ENCODE measurements at places on chromosomes 11 and 22.
A peak's percentile ranks its signal among the peaks of the same experiment; 100 is the strongest.

- DNase-seq, result no peak
Measured at GRCh38 chr22:24231706-24232105, 13.2 kb downstream of the GGT5 start.

GRCh38 chr11:80593648-80594374 is 1153.0 kb upstream of the TENM4 start:
- no peak for DNase-seq

- peak; percentile 30 for DNase-seq
Measured at GRCh38 chr11:77590194-77590782, 535 bp downstream of the AQP11 start.

DNA sequence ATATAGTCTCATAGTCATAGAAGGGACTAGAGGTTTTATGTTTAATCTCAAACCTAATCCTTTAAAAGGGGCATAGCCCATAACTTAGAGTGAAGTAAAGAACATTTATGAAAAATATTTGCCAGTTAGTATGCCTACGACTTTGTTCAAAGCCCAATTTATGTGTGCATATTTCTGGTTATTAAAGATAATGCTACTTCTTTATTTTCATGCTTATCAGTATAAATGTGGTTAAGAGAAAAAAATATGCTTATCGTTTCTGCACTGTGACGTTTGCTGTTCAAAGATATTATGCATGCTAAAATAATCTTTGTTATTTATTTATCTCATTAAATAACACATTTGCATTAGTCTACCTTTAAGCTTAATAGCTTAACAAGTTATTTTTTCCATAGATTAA is 343.9 kb downstream of the DYNC2H1 start:
- DNase-seq, result no peak

DNA sequence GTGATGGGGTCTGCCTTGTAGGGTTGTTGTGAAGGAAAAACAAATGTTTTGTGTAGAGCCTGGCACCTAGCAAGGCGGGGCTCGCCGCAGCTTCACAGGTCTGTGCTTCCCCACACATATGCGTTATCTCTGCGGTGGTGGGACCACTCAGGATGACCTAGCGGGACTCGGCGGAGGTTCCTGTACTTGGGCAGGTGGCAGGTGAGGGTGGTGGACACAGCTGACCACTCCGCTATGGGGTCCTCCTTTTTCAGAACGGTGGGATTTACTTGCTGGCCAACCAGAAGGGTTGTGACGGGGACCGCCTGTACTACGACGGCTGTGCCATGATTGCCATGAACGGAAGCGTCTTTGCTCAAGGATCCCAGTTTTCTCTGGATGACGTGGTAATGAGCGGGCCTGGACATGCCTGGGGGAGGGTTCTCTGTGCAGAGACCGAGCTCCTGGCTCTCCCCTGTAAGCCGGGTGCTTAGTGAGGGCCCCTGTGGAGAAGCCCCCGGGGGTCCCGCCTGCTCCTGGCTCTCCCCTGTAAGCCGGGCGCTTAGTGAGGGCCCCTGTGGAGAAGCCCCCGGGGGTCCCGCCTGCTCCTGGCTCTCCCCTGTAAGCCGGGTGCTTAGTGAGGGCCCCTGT is 21.3 kb downstream of the NADSYN1 start:
- DNase-seq, result no peak

- DNase-seq, result no peak
Measured at GRCh38 chr11:129307162-129307561, 68.5 kb upstream of the BARX2 start.

DNA sequence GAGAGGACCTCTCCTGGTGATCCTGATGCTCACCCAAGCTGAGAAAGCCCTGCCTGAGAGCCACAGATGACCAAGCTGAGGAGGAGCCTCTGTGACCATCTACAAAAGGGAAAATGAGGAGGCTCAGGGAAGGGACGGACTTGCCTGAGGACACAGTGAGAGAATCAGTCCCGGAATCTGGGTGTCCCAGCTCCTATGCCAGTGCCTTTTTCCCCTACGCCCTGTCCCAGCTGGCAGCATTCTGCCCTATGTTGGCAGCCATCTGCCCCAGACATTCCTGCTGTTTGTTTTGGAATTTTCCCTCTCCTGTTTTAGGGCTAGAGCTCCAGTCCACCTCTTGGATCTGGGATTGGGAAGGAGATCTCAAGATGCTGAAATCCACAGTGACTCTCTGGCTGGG is 54.6 kb downstream of the C11orf58 start:
- no peak for DNase-seq

- no peak for DNase-seq
Measured at GRCh38 chr11:72333661-72334060, 89.7 kb upstream of the PHOX2A start.

- DNase-seq, result no peak
Measured at GRCh38 chr11:104784684-104785460, 113.4 kb downstream of the CASP12 start.

- peak; percentile 83 for DNase-seq
Measured at GRCh38 chr22:25153961-25154666, 45.5 kb upstream of the CRYBB3 start.

GRCh38 chr11:116687458-116688201 is 85.2 kb downstream of the BUD13 start:
- DNase-seq, result no peak

GRCh38 chr11:44742508-44743246 is 15.9 kb downstream of the TSPAN18 start:
- DNase-seq, result no peak

GRCh38 chr11:106086850-106087249 is 9.4 kb downstream of the AASDHPPT start:
- DNase-seq, result no peak

DNA sequence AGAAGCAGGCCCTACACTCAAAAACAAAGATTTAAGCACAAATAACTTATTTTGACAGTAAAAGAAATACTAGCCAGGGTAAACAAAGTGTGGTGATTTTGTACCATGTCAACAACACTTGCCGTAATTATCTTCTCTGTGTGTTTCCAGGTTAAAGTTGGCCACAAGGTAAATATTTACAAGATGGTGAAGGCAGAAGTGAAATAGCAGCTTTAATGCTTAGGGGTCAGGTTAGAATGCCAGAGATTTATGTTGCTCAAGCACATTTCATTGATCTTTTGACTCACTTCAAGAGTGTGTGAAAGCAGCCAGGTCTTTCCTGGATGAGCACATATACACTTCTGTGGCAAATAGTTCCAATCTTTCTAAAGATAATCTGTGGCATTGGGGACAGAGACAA is 270.2 kb upstream of the LUZP2 start:
- peak; percentile 7 for DNase-seq

DNA sequence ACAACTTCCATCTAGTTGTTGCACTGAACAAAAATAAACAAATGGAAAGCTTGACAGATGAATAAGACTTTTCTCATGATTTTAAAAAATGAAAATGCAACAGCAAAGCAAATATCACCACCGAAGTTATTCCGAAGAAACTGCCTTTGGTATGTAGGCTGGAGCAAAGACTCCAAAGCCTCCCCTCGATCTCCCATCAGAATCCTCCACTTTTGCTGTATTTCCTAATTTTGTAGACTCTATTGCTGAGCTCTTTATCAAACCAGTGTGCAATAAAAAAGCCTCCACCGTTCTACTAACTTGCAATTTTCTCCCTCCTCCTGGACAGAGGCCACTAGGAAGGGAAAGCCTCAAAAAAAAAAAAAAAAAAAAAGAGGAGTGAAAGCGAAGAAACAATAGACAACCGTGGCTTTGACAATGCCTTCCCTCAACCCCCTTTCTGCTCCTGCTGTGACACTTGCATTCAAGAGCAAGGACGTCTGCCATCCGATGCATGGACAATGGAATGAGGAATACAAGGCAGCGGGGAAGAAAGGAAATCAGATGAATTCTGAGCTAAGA is 190.9 kb upstream of the BLID start:
- no peak for DNase-seq

GRCh38 chr11:65613091-65613928 is 711 bp downstream of the MAP3K11 start:
- no peak for DNase-seq

GRCh38 chr11:29135504-29135903 is 881.3 kb downstream of the KCNA4 start:
- no peak for DNase-seq

DNA sequence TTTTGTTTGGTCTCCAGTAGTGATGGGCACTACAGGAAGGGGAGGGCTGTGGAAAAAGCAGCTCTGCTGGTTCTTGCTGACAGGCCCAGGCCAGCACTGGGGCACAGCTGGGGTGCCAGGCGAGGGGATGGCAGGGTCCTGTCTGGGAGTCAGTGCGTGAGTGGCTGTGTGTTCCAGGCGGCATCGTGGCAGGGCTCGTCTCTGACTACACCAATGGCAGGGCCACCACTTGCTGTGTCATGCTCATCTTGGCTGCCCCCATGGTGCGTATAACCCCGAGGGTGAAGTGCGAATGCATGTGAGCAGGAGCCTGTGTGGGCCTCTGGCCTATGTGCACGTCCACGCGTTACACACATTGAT is 20.9 kb downstream of the SLC37A2 start:
- no peak for DNase-seq

DNA sequence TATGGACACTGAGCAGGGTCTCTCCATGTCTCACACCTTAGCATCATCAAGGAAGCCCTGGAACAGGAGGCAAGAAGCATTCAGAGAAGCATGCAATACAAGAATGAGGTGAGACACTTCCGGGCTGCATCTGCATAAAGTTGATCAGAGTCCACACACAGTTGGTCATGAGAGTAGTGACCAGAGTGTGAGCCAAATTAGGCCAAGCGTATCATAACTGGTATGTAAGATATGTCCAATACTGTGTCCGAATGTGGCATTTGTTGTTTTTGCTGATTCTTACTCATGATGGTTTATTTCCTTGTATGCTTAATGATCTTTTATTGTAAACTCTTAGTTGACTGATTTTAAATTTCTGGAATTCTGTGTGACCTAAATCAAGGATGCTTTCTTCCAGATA is 315.7 kb downstream of the INSC start:
- no peak for DNase-seq

GRCh38 chr22:49404020-49404419 is 423.7 kb downstream of the BRD1 start:
- no peak for DNase-seq

DNA sequence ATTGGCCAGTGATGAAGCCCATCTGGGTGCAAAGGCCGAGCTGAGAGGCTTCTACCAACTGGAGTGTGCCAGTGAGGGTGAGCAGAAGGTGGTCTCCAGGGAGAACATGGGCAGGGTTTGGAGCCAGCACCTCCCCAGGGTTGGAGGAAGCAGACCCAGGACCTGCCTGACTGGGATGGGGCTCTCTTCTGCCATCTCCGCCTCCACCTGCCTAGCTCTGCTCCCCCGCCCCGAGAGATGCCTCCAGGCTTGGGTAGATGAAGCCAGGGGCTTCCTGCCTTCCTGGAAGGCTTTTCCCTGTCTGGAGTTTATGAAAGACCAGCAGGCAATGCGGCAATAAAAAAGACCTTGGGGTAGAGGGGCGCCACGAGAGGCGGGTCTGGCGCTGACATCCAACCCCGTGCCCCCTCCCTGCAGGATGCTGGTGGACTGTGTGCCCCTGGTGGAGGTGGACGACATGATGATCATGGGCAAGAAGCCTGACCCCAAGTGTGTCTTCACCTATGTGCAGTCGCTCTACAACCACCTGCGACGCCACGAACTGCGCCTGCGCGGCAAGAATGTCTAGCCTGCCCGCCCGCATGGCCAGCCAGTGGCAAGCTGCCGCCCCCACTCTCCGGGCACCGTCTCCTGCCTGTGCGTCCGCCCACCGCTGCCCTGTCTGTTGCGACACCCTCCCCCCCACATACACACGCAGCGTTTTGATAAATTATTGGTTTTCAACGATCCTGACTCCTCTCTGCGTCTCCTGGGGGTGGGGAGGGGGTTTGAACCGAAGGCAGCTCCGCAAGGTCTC is 3.3 kb downstream of the SELENOM start:
- DNase-seq, result no peak

DNA sequence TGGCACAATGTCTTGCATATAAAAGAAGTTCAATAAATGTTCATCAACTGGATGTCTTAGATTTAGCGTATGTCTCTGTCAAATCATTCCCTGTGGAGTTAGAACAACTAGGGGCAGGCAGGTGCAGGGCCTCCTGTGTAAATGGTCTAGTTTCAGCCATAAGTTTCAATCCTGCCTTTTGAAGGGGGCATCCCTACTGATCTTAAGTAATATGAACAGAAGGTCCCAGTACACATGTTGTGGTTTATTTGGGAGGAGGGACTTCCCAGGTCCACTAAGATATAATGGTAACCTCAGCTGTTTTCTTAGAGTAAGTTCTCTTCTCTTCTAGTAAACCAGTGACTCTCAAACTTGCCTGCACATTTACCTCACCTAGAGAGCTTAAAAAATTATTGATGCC is 19.8 kb downstream of the TTC12 start:
- no peak for DNase-seq

GRCh38 chr22:32700191-32700882 is 101.2 kb upstream of the TIMP3 start:
- no peak for DNase-seq

DNA sequence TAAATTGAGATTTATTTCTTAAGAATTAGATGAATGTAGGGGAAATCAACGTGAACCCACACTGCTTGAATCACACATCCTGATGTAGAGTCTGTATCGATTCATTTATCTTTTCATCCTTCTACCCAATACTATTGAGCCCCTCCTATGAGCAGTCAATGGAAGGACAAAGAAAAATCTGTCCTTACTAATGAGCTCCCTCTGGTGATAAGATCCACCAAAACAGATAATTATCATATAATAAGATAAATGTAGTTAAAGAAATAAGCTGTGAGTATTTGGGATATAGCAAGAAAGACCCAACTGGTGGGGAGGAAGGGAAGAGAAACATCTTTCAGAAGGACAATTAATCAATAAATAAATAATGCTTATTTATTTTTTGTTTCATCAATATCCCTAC is 385.1 kb upstream of the CCDC90B start:
- DNase-seq, result no peak

- DNase-seq, result no peak
Measured at GRCh38 chr11:121574801-121575200, 122.0 kb upstream of the SORL1-AS1 start.

DNA sequence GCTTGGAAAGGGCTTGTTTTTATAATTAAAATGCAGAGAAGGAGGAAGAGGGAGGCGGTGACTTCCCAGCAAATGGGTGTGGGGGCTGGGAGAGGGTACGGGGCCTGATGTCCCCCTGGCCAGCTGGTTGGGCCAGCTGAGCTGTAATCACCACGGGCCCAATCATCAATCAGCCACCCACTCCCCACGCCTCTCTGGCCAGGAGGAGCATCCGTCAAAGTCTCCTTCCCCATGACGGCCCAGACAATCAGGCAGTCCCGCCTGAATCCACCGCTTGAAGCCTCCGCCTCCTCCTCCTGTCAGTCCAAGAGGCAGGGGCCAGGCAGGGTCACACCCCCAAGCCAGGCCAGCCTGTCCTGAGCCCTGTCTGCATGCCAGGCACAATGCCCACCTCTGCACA is 13.3 kb upstream of the CABP7 start:
- no peak for DNase-seq

- no peak for DNase-seq
Measured at GRCh38 chr22:24592058-24592850, 619 bp downstream of the LRRC75B start.

DNA sequence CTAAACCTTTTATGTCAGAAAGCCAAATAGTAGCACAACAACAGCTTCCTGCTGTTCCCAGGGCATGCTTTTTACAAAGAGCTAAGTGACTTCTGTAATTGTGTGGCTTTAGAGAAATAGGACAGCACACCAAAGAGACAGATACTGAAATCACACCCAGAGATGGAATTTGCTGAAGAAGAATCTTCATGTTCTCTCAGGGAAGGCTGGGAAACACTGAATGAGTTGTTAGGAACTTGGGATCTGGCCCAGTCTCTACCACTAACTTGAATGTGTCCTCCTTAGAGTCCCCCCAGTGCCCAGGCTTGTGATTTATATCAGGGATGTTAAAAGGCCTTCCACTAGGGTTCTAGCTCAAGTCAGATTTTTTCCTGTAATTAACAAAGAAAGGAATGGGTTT is 175.2 kb downstream of the DBX1 start:
- no peak for DNase-seq

- no peak for DNase-seq
Measured at GRCh38 chr11:72792437-72793021, 1.3 kb downstream of the STARD10 start.
